ENCODE measurements at places on chromosomes 1 and 21. TPM values are rescaled to one million over a fixed set of nuclear protein-coding genes. Genes with fewer than 3 reads are reported as not detected.

DNA sequence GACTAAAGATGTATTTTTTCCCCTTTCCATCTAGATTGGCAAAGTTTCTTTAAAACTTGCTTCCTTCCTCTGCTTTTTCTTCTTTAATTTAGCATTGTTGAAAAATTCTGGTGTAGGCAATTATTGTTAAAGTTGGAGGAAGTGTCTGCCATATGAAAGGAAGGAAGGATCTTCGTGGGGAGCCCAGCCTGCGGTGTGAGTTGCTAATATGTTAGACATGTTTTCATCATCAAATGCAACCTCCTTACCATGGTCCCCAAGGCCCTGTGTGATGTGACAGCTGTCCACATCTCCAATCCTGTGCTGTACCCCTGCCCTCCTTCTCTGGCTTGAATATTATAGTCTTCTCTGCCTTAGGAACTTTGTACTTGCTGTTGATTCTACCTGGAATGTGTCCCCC, 81.0 kb upstream of the ZBTB18 start:
- DNase-seq, result no peak

- no peak for DNase-seq
These were observed 17.9 kb upstream of the RGS18 start for GRCh38 chr1:192140382-192140781.

GRCh38 chr1:176501599-176501998, 38.6 kb downstream of the PAPPA2 start:
- DNase-seq, result no peak

DNA sequence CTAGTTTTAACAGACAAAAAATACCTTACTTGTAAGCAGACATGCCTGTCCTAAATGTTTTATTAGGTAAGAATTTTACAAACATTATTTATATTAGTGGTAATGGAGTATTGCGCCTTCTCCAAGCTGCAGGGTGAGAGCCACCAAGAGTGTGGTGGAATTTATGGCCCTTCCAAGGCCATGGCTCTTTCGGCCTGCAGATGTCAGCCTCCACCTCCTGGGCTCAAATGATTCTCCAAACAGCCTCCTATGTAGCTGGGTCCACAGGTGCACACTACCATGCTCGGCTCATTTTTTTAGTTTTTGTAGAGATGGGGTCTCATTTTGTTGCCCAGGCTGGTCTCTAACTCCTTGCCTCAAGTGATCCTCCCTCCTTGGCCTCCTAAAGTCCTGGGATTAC, 56.3 kb downstream of the ITGB3BP start:
- no peak for DNase-seq

GRCh38 chr1:190124068-190124467, 353.6 kb downstream of the BRINP3 start:
- no peak for DNase-seq

DNA sequence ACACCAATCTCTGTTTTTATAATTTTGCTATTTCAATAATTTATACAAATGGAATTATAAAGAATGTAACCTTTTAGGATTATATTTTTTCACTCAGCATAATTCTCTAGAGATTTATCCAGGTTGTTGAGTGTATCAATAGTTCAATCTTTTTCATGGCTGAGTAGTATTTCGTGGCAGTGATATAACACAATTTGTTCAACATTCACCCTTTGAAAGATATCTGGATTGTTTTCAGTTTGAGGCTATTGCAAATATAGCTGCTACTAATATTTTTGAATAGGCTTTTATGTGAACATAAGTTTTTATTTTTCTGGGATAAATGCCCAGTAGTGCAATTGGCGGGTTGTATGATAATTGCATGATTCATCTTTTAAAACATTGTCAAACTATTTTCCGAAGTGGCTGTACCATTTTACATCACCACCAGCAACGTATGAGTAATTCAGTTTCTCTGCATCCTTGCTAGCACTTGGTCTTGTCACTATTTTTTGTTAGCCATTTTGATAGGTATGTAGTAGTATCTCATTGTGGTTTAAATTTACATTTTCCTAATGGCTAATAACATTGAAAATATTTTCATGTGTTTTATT, 55.6 kb upstream of the ABCD3 start:
- DNase-seq, result no peak

DNA sequence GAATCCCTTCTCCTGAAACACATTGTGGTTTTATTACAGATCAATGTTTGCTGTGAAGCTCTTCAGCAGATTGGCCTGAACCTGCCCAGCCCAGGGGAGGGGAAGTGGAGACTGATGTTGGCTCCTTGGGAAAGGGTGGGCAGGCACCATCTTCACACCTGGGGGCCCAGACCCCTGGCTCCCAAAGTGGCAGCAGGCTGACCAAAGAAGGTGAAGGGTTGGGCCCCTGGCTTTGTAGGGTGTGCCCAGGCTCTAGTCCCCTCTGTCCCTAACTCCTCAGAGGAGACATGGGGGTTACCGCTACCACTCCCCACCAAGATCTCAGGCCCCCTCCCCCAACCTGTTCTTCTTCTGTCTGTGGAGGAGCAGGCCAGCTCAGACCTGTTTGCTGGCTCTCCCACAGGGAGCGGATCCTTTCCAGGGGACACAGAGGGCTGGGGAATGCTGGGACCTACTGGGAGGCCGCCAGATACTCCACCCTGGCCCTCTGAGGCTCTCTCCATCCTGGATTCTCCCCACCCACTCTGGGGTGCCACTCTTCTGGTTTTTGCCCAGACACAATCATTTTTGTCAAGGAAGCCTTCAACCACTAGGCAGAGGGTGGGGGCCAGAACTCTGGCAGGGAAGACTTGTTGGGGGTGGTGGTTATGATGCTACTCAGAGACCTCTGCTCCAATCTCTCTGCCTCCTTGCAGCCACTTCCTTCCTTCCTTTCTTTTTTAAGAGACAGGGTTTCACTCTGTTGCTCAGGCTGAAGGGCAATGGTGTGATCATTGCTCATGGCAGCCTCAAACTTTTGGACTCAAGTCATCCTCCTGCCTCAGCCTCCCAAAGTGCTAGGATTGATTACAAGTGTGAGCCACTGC, 5.0 kb upstream of the EFNA3 start:
- DNase-seq, result peak; percentile 28

- no peak for DNase-seq
These were observed 52.5 kb upstream of the KCNA3 start for GRCh38 chr1:110727246-110727645.

DNA sequence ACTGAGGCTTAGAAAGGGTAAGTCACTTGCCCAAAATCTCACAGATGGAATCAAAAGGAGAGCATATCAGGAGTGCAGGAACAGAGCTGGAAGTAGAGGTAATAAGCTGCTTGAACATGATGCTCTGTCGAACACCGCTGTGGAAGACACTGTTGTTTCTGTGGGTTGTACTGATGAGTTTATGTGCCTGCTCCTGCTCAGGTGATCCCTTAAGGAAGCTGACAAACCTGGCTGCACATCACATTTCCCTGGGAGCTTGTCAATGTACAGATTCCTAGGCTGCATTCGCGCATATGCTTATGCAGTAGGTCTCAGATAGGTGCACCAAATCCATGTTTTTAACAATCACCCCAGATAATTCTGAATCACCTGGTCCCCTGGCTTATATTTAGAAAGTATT, 79.7 kb downstream of the ZNF326 start:
- no peak for DNase-seq

DNA sequence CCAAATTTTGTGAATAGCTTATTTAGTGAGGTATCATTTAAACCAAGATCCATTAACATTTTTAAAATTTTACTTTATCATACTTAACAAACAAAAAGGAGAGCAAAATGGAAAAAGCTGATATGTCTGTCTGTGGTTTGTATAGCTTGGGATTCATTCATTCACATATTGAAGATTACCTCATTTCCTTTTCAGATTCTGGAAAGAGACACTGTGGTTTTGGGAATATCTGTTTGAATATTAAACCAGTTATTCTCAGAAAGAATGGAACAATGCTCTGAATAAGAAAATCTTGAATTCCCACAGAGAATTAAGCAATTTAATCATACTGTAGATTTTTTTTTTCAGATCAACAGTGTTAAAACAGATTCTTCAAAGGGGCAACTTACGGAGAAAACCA, 93.8 kb upstream of the PRDX6 start:
- DNase-seq, result no peak

- DNase-seq, result no peak
These were observed 296.5 kb upstream of the PLXNA2 start for GRCh38 chr1:208540724-208541123.

DNA sequence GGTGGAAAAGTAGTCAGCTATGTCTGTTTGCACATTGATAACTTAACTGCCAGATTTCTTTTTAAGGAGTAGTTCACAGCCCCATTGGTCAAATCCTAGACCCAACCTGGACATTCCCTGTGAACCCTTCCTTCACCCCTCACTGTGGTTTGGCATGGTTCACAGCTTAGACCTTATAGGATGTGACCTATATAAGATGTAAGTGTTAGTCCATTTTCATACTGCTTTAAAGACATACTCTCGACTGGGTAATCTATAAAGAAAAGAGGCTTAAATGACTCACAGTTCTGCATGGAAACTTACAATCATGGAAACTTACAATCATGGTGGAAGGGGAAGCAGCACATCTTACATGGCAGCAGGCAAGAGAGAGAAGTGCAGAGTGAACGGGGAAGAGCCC, 1066.2 kb downstream of the TTLL7 start:
- no peak for DNase-seq

Gene FAM3B
- not detected for total RNA-seq

DNA sequence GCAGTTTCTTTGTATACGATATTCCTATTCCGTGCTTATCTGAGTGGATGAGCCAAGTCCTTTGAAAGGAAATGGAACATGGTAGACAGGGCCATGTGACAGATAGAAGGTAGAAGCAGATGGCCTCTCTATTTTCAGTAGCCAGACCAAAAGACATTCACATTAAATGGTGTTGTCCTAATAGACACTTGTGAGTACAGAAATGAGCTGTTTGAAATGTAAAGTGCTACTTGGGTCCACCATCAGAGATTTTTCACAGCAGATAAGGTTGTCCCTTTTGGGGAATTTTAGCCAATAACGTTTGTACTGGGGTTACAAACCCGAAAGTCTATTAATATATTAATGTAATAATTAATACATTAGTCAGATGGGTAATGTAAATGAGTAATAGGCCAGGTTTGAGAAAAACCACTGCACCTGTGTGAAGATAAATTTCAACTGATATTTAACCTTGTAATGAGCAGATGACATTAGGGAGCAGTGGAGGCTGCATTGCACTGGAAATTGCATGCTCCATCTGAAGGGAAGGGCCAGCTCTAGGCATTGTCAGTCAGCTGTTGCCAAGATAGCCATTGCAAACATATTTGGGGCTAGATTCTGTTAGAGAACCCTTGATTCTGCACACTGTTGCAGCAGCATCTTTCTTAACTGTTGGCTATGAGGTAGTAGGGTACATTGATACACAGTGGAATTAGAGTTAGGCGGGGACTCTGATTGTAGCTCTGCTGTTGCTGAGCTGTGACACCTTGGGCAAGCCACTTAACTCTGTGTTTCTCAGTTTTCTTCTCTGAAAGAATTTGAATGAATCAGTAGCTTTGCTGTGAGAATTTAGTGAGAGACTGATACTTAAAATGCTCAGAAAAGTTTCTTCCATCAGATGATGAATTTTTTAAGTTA, 43.8 kb downstream of the FGGY start:
- DNase-seq, result no peak

- no peak for DNase-seq
These were observed 16.9 kb downstream of the MTF2 start for GRCh38 chr1:93095804-93096585.

- DNase-seq, result no peak
These were observed 425.9 kb upstream of the RUNX1 start for GRCh38 chr21:35475009-35475408.

- DNase-seq, result no peak
These were observed 34.8 kb upstream of the IKBKE start for GRCh38 chr1:206435445-206435844.

DNA sequence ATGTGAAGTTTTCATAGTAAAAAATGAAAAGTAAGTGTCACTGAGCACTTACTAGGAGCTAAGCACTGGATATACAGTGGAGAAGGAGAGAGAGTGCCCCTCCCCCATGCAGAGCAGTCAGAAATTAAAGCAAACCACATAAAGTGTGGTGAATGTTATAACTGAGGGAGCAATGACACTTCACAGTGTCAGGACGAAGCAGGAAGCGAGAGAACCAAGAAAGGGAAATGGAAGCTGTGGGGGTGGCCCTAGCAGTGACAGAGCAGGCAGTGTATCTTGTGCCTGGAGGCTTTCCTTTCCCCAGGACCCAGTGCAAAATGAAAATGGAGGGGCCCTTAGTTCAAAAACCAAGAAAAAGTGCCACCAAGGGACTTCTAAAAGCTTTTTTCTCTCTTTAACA, 21.5 kb upstream of the RCAN3 start:
- no peak for DNase-seq

- no peak for DNase-seq
These were observed 138.4 kb downstream of the HIVEP3 start for GRCh38 chr1:41780322-41780721.

GRCh38 chr1:220119043-220119512, 25.1 kb downstream of the IARS2 start:
- DNase-seq, result no peak

DNA sequence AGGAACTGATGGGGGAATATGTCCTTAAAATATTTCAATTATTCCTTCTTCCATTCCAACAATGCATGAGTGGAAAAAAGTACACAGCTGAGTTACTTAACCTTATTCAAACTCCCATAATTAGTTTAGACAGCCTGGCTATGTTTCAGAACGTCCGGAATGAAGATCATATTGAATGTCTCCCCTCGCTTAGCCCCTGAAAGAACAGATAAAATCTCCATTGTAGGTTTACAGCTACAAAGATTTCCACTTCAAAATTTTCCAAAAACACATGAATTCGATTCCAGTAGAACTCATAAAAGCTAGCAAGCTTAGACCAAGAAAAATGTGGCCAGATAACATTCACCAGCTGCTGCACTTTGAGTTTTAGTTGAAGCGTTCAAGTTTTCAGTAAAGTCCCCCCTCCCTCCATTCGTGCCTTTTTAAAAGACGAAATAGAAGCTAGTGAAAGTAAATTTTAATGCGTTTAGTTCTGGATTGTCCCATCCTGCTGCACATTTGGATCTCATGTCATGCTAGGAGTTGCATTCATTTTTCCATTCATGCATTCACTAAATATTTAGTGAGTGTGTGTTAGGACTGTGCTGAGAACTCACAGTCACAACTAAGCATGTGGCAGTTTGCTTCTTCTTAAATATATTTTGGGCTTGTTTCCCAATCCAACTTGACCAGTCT, 29.4 kb upstream of the SSX2IP start:
- DNase-seq, result no peak

Gene FAM72B
- 25.5 TPM for total RNA-seq

DNA sequence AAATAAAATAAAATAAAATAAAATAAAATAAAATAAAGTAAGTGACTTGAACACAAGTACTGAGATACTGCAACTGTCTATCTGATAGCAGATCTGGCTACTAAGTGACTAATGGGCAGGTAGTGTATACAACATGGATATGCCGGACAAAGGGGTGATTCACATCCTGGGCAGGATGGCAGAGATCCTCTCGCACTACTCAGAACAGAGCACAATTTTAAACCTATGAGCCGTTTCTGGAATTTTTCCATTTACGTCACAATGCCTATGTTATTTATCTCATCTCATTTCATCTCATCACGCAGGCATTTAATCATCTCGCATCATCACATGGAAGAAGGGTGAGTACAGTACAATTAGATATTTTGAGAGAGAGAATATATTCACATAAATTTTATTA, 233.3 kb upstream of the COA6 start:
- DNase-seq, result no peak

GRCh38 chr1:5980314-5981008, 11.8 kb downstream of the NPHP4 start:
- no peak for DNase-seq

- no peak for DNase-seq
These were observed 2.9 kb downstream of the ADORA1 start for GRCh38 chr1:203130358-203130985.

Gene MAP3K21
- total RNA-seq, result 0.64 TPM

Gene HNRNPU
- total RNA-seq, result 475 TPM

GRCh38 chr1:59409549-59409948, 112.7 kb downstream of the FGGY start:
- DNase-seq, result no peak
